ENCODE measurements at places on chromosomes 13 and 19.

DNA sequence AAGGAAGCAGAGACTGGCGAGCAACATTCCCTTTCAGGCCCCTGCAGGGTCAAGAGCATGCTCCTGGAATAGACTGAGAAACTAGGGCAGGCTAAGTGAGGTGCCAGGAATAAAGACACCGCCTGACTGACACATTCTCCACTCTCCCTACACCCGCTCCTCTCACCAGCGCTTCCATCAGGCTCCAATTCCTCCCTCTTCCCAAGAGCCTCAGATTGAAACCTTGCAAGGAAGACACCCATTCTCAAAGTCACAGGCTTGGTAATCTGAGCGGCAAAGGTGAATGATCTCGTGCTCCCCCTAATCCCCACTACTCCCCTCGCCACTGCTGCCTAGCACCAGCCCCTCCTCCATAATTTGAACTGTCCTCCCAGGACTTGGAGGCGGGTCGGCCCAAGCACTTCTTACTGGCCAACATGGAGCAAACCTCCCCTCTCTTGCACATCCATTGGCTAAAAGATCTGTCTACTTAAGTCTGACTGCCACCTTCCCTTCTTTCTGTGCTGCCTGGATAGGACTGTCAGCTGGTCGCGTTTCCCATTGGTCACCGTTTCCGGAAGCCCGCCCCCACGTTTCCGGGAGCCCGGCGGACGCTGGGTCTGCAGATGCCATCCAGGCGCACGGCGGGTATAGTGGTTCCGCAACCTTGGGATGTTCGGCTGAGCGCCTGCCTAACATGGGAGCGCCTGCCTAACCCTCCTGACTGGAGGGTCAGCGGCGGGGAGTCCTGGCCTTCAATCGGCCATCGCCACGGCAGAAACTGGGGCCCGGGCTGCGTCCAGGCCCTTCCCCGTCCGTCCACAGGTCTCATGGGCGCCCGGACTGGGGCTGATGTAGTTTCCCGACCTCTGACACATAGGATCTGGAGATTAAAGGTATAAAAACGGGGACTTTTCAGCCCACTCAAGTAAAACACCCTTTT lies 33.6 kb downstream of the ZNF383 start:
- DNase-seq, result peak; percentile 64

DNA sequence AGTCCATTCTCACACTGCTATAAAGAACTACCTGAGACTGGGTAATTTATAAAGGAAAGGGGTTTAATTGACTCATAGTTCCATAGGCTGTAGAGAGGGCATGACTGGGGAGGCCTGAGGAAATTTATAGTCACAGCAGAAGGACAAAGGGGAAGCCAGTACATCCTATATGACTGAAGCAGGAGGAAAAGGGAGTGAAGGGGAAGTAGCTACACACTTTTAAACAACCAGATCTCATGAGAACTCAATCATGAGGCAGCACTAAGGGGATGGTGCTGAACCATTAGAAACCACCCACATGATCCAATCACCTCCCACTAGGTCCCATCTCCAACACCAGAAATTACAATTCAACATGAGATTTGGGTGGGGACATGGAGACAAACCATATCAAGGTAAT lies 209.1 kb downstream of the DIAPH3 start:
- no peak for DNase-seq

- DNase-seq, result peak; percentile 13
Observed at GRCh38 chr19:29381353-29382203, 144.2 kb upstream of the VSTM2B start.

GRCh38 chr13:110199046-110199831 lies 107.7 kb downstream of the COL4A1 start:
- no peak for DNase-seq

GRCh38 chr13:108860418-108860817 lies 231.0 kb downstream of the MYO16 start:
- no peak for DNase-seq

DNA sequence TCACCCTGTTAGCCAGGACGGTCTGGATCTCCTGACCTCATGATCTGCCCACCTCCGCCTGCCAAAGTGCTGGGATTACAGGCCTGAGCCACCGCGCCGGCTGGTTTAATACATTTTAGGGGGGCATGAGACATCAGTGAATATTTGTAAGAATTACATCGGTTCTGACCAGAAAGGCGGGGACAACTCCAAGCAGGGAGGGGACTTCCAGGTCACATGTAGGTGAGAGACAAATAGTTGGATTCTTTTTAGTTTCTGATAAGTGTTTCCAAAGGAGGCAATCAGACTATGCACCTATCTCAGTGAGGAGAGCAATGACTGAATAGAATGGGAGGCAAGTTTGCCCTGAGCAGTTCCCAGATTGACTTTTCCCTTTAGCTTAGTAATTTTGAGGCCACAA lies 3.7 kb upstream of the ZNF552 start:
- DNase-seq, result no peak

- DNase-seq, result no peak
Observed at GRCh38 chr13:63161219-63161618, 1745.6 kb upstream of the PCDH20 start.

GRCh38 chr13:33260168-33261098 lies 25.1 kb downstream of the STARD13 start:
- DNase-seq, result no peak

GRCh38 chr13:50261130-50261901 lies 246.1 kb downstream of the KCNRG start:
- DNase-seq, result no peak

- DNase-seq, result no peak
Observed at GRCh38 chr13:69107436-69107835, 1000.2 kb upstream of the ATXN8OS start.
